ENCODE measurements at places on chromosomes 5 and 9.
A peak's percentile ranks its signal among the peaks of the same experiment; 100 is the strongest.

- DNase-seq, result peak; percentile 88
Observed at GRCh38 chr5:170254056-170254455, 21.3 kb downstream of the C5orf58 start.

- no peak for DNase-seq
Observed at GRCh38 chr5:54148858-54149257, 161.5 kb downstream of the ARL15 start.

DNA sequence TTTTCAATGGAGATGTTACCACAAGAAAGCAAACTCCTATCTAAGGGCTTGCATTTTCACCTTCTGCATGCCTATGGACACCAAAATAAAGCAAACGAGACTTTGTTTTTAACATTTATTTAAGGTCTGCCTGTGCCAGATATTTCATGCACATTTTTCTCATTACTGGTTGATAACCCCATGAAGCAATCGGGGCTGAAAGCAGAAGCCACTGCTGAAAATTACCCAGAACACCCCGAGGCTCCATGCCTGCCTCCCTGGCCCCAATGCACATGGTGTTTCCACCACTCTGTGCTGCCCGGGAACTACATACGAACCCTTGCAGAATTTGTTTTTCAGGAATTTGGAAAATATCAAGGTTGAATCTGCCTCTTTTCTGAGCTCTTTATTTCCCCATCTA is 240.1 kb downstream of the NR2F1-AS1 start:
- DNase-seq, result no peak

DNA sequence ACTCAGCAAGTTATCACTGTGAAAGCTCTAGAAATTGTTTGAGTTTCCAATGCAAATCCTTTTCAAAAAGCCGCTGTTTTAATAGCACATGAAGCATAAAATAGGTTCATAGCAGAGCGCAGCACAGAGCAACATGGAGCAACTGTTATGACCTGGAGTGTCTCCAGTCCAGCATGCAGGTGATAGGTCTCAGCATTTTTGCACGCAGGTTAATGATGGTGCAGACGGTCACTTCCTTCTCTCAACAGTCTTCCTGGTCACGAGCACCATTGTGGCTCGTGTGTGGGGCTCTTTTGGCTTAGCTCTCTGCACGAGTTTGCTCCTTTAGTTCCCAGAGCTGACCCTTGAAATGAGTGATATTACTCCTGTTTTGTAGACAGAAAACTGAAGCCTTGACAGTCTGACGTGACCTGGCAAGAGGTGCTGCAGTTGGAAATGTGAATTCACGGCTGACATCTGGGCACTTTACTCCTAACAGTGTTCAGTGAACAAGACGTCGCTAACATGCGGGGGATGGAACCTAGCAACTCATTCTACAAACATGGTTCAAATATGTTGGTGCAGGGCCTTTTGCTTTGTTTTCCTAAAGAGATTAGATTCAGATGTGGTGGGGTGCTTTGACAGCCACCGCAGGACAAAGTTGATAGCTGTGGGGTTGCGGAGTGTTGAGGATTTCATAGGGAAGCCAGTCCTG is 10.0 kb downstream of the TENT4A start:
- DNase-seq, result no peak

GRCh38 chr5:96780626-96781025 is 27.1 kb downstream of the ERAP1 start:
- DNase-seq, result no peak

DNA sequence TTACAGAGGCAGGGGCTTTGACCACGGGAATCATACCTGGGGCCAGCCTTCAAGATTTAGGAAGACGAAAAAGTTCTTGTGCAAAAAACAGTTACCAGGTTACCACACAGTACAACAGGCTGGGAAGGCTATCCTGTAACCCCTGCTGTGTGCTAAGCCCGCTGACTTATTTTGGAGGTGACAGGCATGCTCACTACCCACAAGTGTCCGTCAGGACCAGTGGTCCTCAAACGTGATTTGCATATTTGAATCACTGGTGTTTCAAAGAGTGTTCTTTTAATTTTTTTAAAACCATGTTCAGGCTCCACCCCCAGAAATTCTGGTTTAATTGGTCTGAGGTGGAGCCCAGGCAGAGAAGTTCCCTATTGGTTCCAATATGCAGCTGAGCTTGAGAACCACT is 146.6 kb downstream of the TTLL11 start:
- DNase-seq, result no peak

DNA sequence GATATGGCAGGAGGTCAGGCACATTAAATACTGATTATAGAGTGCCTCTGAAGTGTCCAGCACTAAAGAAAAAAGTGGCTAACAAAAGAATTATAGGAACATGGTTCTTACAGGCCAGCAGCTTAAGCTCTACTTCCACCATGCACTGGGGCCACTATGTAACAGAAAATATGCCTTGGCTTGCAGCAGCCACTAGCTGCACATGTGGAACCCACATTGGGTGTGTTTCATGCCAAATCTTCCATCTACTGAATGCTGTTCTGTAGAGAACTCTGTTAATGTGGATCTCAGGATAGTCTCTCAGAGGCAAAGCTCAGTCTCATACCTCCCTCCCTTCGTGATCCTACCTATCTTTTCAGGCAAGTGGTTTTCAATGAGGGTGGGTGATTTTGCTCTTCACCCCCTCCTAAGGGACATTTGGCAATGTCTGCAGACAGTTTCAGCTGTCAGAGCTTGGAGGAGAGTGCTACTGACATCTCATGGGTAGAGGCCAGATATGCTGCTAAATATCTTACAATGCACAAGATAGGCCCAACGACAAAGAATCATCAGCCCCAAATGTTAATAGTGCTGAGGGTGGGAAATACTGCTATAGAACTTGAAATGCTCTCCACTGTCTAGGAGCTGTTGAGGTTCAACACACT is 218.9 kb downstream of the TARS1 start:
- DNase-seq, result no peak

DNA sequence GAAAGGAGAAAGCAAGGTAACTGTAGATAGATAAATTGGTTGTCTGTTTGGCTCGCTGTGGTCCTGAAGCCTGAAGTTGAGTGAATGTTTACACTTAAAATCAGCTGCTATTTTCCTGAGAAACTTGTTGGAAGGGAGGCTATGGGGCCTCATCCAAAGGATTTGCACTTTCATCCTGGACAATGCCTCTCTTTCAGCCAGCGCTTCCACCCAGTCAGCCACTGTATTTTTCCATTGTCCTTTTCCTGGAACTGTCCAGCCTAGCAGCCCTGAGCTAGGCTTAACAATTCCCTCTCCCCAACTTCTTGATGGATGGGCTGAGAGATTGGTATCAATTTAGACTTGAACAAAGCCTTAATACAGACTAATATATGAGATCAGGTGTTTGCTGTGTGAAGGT is 429.2 kb downstream of the DMAC1 start:
- DNase-seq, result no peak

- no peak for DNase-seq
Observed at GRCh38 chr9:84702471-84702870, 32.9 kb downstream of the NTRK2 start.

GRCh38 chr9:95127249-95128176 is 190.0 kb downstream of the FANCC start:
- DNase-seq, result peak; percentile 52

DNA sequence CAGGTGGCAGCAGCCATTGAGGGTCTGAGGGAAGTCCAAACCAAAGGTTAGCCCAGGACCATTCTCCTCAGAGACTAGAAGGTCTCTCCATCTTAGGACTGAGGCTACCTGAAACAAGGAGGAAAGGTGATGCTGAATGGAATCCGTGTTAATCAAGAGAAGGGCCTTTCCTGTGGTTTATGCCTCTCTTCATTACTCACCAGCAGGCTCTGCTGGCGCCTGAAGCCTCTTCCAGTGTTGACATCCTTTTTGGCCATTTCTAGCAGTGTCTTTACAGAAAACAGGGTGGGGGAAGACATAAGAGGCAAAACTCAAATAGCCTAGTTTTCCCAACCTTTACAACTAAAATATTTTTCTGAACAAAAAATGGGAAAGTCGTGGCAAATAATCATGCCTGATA is 98.0 kb downstream of the ENC1 start:
- DNase-seq, result no peak

DNA sequence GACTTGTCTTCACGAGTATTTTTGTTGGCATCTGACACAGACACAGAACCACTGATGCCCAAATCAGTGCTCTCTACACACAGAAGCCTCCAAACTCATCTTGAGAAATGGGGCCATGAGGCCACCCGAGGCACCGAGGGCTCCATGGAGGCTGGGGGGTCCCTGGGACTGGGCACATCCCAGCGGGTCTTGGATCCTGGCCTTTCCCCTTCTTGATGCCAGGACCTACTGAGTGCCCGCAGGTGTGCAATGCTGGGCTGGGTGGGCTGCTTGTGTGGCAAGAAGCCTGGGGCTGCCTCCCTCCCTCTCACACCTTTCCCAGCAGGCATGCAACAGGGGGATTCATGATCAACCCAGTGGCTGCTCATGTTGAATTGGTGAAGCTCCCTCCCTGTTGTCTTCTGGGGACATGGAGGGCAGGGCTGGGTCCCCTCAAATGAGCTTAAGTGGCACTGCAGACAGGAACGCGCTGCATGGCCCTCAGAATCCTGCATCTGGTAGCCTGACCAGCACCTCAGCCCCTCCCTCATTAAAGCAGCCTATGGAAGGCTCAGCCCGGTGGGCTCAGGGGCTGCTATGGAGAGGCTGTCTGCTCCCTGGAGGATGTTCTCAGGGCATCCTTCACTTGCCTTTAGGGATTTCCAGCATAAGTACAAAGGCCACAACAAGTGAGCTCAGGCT is 63.7 kb upstream of the SIMC1 start:
- DNase-seq, result no peak

GRCh38 chr9:37921168-37921510 is 17.2 kb upstream of the SLC25A51 start:
- DNase-seq, result no peak

DNA sequence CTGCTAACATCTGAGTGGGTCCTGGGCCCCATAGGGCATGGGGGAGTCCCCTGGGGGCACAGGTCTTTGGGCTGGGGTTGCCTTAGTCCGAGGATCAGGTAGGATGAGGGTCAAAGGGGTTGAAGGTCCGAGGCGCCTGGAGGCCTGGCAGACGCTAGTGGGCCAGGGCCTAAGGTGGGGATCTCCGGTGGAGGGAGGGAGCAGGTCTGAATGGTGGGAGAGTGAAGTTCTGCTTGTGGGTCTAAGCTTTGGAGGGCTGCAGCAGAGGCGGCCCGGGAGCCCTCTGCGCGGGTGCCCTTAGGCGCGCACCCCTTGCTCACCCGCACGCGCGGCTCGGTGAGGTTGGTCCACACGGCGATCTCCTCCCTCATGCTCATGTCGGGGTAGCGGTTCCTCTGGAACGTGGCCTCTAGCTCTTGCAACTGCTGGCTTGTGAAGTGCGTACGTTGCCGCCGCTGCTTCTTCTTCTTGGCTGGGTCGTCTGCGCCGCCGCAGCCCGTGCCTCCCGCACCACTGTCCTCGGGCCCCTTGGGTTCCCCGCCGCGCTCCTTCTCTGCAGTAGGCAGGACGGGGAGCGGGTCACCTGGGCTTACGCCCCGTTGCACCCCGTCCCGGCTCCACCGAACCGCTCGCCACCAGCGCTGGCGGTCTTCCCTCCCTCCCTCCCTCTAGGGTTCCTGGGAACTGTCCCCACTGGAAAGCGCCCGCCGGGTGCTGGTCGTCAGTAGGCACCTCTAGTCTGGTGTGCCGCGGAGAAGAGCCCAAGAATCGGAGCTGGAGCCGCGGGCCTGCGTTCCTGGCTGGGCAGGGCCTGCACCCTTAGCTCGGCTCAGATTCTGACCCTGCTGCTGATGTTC is 2.8 kb downstream of the PITX1 start:
- no peak for DNase-seq

GRCh38 chr5:90438100-90438499 is 28.5 kb upstream of the CETN3 start:
- DNase-seq, result no peak

- DNase-seq, result no peak
Observed at GRCh38 chr9:123717581-123718175, 212.2 kb downstream of the DENND1A start.

DNA sequence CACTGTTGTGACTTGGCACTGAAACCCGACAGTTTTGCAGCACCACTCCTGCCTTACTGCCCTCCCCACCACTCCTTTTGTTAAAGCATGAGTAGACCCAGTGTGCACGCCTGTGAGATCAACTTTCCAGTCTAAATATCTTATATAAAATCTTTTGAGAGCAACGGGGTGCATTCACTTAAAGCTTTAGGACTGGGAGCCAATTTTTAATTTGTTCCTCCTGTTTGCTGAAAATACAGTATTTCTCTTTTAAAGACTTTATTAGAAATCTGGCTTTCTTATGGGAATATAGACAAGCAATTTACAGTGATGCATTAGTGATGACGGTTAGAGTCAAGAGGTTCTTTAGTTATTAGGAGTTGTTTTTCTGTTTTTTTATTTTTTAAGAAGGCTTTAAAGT is 397.5 kb downstream of the TMEM167A start:
- DNase-seq, result no peak

- no peak for DNase-seq
Observed at GRCh38 chr9:87751423-87751822, 25.5 kb downstream of the CTSL start.

DNA sequence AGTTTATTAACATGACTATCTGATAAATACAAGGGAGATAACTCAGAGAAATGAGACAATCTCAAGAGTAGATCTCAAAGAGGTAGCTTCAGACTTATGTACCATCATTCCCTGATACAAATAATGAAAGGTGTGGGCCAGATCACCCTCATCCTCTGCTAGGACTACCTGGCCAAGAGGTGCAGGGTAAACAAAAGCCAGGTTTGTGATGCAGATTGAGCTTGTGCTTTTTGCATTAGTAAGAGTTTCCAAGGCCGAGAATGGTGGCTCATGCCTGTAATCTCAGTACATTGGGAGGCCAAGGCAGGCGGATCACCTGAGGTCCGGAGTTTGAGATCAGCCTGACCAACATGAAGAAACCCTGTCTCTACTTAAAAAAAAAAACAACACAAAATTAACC is 8.9 kb upstream of the SPIN1 start:
- DNase-seq, result no peak

GRCh38 chr5:171379961-171380360 is 7.7 kb upstream of the NPM1 start:
- DNase-seq, result no peak

- no peak for DNase-seq
Observed at GRCh38 chr5:141787376-141787775, 90.8 kb downstream of the PCDH1 start.

DNA sequence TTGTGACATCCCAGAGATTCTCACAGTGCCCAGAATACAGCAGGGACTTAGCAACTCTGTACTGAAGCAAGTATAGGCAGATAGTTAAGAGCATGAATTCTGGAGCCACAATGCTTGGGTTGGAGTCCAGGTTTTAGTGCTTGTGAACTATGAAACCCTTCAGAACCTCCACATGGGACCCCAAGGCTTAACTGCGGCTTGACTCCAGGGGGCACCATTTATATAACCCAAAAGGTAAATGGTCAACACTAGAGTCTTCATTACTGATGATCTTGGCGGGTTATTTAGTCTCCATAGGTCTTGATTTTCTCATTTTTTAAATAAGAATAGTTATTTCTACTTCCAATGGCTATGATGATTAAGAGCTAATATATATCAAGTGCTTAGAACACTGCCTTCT is 390.3 kb downstream of the TAF11L14 start:
- DNase-seq, result no peak

DNA sequence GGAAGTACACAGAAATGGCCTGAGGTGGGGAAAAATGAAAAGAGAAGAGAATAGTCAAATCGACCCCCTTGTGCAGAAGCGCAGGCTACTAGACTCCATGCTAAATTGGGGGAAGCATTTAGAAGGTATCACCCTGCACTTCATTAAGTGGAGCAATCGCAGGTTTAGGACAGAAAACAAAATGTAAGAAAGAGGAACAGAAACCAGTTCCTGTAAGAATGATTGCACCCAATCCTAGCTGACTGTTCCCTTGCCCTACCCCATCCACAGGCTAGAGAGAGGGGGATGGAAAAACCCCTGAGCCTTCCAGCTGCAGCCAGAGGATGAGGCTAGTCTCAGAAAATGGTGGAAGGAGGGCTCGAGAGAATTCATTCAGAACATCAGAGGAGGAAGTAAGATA is 23.9 kb upstream of the PPP1R2B start:
- DNase-seq, result no peak

All from CD4-positive, alpha-beta T cell treated with Interleukin-15 for 4 hours (primary cell).